RCC 7860 (cell line): ENCODE measurements at places on chromosomes 5 and 9.

GRCh38 chr5:45279109-45279508 lies 417.1 kb downstream of the HCN1 start:
- DNase-seq, result no peak

- DNase-seq, result peak; percentile 9
These were observed 67.8 kb downstream of the FGF1 start for GRCh38 chr5:142618130-142618523.

DNA sequence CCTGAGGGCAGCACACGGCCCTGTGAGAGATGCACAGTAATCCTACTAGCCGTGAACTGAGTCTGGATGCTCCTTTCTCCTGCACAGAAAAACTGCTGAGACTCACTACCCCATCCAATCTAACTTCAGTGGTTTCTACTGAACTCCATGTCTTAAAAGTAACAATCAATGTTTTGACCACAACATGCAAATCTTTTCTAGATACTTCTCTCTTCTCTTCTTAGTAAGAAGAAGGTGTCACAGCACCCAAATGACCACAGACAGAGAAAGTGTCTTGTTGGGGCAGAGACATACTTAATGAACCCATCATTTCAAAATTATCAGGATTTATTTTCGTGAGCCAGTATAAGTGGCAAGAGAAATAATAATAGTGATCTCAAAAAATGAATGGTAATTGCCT lies 285.8 kb upstream of the MEF2C start:
- no peak for DNase-seq

DNA sequence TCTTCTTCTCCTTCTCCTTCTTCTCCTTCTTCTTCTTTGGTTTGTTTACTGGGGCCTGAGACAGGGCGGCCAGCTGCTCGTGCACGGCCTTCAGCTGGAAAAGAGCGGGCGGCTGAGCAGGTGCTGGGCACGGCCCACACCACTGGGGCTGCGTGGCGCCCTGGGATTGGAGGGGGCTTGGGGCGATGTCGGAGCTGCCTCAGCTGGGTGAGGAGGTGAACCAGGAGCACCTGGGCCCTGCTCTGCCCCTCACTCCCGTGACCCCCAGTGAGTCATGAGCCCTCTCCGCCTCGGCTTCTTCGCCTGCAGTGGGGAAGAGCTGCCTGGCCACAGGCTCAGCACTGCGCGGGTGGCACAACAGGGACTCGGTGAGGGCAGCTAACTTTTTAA lies 14.9 kb downstream of the BRD3OS start:
- no peak for DNase-seq

GRCh38 chr9:75000835-75001234 lies 27.3 kb downstream of the CARNMT1 start:
- DNase-seq, result no peak

DNA sequence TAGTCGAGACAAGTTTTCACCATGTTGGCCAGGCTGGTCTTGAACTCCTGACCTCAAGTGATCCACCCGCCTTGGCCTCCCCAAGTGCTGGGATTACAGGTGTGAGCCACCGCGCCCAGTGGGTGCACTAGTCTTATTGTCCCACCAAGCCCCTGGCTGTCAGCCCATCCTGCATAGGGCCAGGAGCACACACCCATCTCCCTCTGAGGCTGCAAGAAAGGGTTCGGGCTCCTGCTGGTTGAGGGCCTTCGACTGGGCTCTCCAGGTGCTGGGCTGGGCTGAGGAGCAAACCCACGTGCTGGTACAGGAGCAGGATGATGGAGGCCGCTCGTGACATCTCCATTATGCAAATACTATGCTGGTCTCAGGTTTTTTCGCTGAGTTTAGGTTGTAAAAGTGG lies 25.1 kb upstream of the RNF130 start:
- DNase-seq, result no peak

- DNase-seq, result no peak
These were observed 324.0 kb downstream of the TLR4 start for GRCh38 chr9:118028225-118028624.

DNA sequence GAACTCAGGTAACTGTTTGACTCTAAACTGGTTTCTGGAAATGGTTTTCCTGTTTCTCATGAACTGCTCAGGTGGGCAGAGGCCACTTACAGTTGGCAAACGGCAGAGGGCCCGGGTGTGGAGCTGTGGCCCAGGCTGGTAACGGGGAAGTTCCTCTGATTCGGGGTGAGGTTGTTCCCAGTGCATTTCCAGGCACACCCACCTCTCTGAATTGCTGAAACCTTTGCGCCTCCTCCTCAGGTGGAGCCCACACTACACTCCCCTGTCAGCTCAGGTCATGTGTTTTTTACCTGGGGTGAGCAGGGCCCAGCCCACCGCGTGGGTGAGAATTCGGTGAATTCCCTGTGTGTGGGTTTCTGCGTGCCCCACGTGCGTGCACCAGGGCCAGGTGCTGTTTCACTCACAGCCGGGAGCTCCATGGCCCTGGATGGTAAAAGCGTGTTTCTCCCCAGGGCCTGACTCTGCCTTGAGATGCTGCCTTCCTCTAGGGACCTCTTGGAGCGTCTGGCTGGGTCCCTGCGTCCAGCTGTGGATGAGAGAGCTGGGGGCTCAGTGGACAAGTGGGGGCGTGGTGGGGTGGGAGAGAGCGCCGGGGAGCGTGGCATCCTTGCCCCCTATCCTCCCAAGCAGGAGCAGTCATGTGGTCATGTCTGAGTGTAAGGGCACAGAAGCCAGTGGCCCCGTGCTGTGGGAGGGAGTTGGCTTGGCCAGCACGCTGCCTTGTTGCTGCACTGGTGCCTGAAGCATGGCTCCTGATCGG lies 33.5 kb upstream of the LPCAT1 start:
- DNase-seq, result no peak

DNA sequence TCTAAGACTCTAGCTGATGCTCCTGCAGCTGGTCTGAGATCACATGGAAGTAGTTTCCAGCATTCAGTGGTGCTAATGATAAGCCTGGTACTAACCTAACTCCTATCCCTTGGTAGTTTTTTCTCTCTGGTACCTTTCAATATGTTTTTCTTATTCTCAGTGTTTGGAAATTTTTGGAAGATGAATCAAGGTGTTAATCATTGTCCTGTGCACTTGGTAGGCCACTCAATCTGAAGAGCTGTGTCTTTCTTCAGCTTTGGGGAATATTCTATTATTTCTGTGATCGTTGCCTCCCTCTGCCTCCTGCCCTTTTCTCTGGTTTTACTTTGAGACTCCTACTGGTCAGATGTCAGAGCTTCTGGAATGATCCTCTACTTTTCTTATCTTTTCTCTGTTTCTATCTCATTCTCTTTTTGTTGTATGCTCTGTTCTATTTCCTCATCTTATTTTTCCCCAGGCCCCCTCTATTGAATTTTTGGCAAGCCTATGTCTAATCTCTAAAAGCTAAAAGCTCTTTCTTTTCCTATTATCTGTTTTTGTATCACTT lies 136.8 kb downstream of the APBA1 start:
- no peak for DNase-seq

GRCh38 chr5:65624571-65625555 lies at the start of the genes SHLD3 and TRAPPC13:
Gene SHLD3 (plus strand): TSS chr5:65625027. CDS start chr5:65629588, 4,561 bp downstream.
Gene TRAPPC13 (plus strand): TSS chr5:65625027. CDS start chr5:65625061, 34 bp downstream.
- peak; percentile 61 for DNase-seq

GRCh38 chr5:79793304-79793703 lies 103.7 kb downstream of the CMYA5 start:
- no peak for DNase-seq

DNA sequence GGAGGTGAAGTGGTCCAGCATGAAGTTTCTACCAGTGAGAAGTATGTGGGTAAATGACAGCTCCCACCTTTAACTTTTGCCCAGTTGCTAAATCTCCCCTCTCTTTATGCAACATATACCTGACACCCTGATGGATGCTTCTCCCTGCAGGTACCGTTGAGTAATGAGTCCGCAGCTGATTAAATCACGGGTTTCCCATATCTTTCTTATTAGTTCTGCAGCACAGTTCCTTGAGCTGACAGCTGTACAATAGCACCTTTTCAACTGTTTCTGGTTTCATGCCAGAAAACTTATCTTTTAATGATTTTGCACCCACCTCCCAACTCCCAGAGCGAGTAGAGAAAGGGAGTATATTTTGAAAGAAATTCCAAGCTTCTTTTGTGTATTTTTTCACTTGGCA lies 161.0 kb upstream of the TUT7 start:
- no peak for DNase-seq

DNA sequence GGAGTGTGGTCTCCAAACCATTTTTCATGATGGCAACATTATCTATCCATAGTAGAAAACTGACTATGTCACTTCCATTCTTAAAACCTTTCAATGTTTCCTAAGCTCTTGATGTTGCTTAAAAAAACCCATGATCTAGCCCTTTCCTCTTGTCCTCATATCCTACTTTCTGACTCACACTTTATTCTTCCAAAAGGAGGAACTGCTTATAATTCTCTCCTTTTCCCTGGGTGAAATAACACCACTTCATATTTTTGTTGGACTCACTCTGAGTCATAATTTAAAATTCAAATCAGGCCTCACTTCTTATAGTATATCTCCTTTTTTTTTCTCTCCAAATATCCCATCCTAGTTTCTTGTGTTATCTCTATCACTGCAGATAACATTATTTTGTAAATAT lies 513.9 kb downstream of the MAN2A1 start:
- DNase-seq, result no peak

- DNase-seq, result no peak
These were observed 21.9 kb upstream of the FAM169A start for GRCh38 chr5:74888117-74888516.
